Stimulated activated CD8-positive, alpha-beta memory T cell treated with anti-CD3 and anti-CD28 coated beads, Interleukin-12 subunit alpha, Interleukin-12 subunit beta, amount 100 ng/mL, for 1 hour (primary cell): ENCODE measurements at places on chromosomes 12 and 14.

DNA sequence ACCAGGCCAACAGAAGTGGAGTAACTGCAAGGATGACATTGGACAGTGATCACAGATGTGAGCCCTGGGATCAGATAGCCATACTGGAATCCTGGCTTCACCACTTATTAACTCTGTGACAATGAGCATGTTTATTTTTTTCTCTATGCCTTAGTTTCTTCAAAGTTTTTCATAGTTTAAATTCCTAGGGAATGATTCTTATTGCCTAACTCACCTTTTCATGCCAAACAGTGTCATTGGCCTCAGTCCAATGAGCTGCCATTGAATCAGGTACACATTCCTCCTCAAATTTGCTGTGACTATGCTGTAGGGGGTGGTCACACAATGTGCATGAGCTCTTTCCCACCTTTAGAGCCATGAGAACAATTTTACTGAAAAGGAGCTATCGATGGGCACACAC, 342.3 kb downstream of the SYT1 start:
- no peak for DNase-seq

GRCh38 chr12:92905811-92906554, 23.1 kb downstream of the EEA1 start:
- DNase-seq, result no peak

DNA sequence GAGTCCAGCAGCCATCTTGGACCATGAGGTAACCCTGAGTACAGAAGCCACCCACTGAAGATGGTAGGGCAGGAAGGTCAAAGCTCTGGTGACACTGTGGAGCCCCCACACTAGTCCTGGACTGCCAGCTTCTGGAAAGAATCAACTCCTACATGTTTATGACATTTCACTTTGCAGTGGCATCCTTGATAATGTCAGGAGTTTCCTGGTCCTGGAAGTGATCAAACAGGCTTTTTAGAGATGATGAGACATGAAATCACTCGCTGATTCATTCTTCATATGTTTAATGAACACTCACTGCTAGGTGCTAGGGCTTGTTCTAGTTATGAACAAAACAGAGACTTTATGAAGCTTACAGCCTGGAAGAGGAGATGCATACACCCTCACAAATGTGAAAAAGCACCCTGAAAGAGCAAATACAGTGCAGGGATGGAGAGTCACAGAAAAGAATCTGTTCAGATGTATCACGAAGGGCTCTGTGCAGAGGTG, 15.8 kb upstream of the HNF1A start:
- DNase-seq, result no peak

GRCh38 chr12:67910360-67911274, 78.6 kb upstream of the IFNG-AS1 start:
- no peak for DNase-seq

- no peak for DNase-seq
These were observed 774 bp upstream of the SLC2A13 start for GRCh38 chr12:40106655-40107054.

GRCh38 chr14:93114713-93115068, 1.0 kb downstream of the ITPK1 start:
- no peak for DNase-seq

DNA sequence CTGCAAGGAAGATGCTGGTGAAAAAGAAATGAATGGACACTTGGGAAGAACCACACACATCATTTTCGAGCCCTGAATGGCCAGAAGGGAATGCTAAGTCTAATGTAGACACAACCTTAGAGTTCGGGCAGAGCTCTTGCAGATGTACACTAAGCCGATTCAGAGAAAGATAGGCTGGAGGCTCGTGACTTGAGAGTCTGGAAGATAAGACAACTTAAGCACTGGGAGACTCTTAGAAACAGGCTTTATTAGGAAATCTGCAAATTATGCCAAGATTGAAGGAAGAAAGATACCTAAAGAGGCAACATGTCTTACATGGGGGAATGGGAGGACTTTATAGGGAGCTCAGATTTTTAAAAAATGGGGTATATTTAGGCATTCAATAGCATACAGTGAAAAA, 13.5 kb downstream of the TBPL2 start:
- no peak for DNase-seq

DNA sequence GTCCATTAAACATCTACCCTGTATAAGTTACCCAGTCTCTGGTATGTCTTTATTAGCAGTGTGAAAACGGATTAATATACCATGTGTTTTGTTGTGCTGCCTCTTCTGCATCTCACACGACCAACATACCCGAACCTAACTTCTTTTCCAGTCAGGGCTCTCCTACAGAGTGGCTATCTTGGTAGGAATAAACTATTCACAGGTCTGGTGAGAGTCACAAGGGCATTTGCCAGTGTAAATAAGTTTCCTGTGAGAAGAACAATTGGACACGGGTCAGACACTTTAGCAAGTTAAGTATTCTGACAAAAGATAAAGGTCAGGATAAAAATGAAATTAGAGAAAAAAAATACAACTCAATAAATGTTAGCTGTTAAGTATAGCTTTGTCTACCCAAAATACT, 60.9 kb downstream of the MYF5 start:
- no peak for DNase-seq

DNA sequence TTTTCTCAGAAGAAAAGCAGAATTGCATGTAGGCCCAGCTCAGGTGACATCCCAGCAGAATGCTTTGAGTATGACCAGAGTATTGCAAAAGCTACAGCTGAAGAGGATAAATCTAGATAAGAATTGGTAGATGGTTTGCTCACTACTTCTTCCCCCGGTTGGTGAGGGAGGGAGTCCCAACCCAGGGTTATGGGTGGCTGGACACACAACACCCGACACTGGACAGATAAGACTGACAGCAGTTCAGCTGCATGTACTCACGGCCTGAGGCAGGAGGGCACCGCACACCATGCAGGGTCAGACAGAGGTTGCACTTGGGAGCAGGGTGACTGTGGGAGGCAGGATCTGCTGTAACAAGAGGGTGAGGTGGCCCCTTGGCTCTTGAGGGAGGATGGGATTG, 1.7 kb upstream of the CLEC4C start:
- DNase-seq, result no peak

GRCh38 chr14:67050896-67051295, 138.3 kb upstream of the GARIN2 start:
- no peak for DNase-seq

GRCh38 chr14:98957211-98958047, 314.6 kb downstream of the BCL11B start:
- DNase-seq, result no peak

DNA sequence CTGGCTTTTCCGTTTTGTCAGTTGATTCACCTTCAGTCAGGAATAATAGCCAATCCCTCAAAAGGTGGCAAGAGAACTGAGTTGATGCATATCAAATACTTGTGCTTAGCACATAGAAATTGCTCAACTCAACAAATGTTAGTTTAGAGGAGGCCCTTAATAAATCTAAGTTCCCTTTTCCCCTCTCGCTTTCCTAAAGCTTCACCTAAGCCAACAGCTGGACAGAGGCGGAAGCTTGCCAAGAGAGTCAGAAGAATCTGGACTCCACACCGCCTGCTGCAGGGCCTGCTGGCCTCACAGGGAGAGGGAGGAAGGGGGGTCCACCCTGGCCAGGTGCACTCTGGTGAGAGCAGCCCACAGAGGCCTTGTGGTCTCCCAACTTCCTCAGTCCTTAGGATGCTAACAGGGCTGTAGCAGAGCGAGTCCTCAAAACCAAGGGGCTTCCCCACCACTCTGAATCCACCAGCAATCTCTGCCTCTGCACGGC, 213.1 kb downstream of the CHST11 start:
- no peak for DNase-seq

- no peak for DNase-seq
These were observed 786 bp upstream of the PFKM start for GRCh38 chr12:48118284-48118871.

DNA sequence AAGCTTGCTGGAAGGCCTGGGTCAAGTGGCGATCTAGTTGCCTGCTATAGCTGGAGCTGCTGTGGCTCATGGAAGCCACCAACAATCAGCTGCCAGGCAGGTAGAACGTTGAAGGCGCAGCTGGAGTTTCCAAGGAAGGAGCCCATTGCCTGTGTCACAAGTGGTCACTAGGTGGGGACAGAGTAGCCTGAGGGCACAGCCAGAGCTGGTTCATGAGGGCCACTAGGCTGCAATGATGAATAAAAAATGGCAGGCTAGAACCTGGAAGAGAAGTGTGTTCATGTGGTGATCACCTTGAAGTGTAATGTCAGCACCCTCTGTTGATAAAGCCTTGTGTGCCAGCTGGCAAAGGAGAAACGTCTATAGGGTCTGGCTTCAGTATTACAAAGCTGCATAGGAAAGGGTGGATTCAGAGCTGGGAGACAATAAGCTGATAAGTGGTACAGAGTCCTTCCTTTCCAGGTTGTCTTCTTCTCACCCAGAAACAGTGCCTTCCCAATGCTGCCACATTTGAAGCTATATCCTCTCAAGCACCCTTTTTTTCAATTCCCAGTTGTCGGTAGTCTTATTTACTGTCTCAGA, 165.8 kb downstream of the EMP1 start:
- DNase-seq, result peak; percentile 8

DNA sequence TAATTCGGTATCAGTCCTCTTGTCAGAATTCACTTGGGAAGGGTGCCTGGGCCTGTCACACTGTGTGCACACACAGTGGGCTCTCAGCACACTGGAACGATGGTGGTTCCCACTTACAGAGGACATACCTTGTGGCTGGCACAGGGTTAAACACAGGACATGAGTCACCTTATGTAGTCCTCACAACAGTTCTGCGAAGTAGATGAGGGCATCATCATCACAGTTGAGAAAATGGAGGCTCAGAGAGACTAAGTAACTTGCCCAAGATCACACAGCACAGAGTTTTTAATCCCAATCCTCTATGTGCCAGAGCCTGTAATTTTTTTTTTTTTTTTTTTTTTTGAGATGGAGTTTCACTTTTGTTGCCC, 90.7 kb downstream of the NINJ2 start:
- DNase-seq, result no peak

DNA sequence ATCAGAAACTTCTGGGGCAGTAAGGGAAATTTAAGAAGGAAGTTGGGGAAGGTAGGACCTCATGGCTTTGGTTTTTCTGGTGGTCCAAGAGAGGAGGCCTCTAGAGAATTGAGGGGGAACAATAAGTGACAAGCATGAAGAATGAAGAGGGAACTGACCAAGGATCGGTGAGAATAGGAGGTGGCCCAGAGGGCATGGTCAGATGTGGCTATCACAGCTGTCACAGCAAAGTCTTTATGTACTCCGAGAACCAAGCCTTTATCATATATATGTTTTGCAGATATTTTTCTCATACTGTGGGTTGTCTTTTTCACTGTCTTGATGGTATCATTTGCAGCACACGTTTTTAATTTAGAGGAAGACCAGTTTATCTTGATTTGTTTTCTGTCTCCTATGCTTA, 64.3 kb downstream of the PPP2R5C start:
- no peak for DNase-seq

DNA sequence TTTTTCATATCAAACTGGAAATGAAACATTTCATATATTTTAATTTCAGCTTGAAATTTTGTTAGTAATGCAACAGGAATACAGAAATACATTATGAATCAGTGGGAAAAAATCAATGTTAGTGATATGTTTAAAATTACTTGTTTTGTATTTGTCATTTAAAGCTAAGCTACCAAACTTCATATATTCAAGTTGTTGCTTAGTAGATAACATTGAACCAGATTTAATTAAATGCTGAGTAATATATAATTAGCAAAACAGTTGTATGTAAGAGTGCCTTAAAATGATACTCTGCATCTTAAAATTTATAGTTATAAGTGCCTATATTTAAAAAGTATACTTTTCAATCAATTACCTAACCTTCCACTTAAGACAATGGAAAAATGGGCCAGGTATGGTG, 5.0 kb downstream of the CHURC1 start:
- no peak for DNase-seq

DNA sequence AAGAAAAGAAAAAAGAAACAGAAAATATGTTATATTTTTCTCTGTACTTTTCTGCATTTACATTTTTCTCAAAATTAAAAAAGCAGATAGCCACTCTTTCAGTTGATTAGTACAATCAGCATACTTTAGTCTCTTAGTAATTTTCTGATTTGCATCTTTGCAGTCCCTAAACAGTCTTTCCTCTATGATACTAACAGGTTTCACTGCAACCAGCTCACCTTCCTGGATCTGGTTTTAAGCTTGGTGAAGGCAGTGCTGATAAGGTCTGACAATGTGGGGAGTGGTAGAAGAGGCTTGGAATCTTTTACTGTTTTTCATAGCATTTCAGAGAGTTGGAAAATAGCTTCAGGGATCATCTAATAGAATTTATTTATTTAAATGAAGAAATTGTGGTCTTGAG, 457.6 kb downstream of the ZFP36L1 start:
- no peak for DNase-seq

DNA sequence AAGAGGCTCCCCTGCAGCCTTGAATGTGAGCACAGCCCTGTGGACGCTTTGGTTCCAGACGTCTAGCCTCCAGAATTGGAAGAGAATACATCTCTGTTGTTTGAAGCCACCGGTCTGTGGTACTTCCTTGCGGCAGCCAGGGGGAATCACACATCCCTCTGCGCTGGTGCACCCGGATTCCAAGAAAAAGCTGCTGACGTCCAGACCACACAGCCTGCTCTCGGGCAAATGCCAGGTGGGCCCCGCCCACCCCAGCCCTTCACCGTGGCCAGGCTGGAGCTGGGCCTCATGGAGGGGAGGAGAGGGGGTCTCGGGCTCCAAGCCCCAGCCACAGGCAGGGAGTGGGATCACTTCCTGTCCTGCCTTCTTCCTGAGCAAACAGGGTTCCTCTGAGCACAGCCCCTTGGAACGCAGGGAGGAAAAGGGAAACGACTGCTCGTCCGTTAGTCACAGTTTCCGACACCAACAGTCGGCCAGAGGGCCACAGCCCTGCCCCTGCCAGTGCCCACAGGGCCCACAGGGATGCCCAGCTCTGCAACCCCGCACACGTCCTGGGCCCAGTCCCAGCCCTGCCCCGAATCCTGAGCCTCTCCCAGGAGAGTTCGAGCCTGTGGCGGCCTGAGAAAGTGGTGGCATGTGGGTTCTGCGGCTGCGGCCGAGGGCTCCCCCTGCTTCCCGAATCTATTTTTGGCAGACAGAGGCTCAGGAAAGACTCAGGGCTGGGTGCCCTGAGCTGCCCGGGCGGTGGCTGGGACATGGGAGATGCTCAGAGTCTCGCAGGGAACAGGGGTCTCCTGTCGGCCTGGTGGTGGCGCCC, 85.3 kb downstream of the RFLNA start:
- DNase-seq, result no peak
